Lung (tissue), 17 donors: ENCODE measurements at places on chromosomes 5 and 9. TPM values are rescaled to one million over a fixed set of nuclear protein-coding genes. Genes with fewer than 3 reads are reported as not detected.
A peak's percentile ranks its signal among the peaks of the same experiment; 100 is the strongest.

Gene NRARP
- total RNA-seq: 5.2 TPM

Gene TMEM174
- total RNA-seq: not detected

- H3K36me3 ChIP-seq: no peaks in the 10 kb centered on the region
- H3K4me3 ChIP-seq: no peak overlapping the region
- no peaks in the 10 kb centered on the region for H3K27me3 ChIP-seq
- H3K4me1 ChIP-seq: no peaks in the 10 kb centered on the region
Observed at GRCh38 chr5:82295144-82295543, 17.0 kb upstream of the RPS23 start.

- no peak overlapping the region for H3K4me3 ChIP-seq
- no peaks in the 10 kb centered on the region for H3K27me3 ChIP-seq
- H3K36me3 ChIP-seq: no peaks in the 10 kb centered on the region
- H3K4me1 ChIP-seq: no peaks in the 10 kb centered on the region
- DNase-seq: no peak
Observed at GRCh38 chr5:135151256-135151655, 117.2 kb upstream of the PITX1 start.

GRCh38 chr9:36250079-36250478 lies 8.2 kb downstream of the GNE start:
- H3K27me3 ChIP-seq: no peaks in the 10 kb centered on the region
- DNase-seq: no peak
- peaks cover 8% of the 10 kb centered on the region for H3K36me3 ChIP-seq
- H3K4me1 ChIP-seq: peaks cover 3% of the 10 kb centered on the region
- no peak overlapping the region for H3K4me3 ChIP-seq

DNA sequence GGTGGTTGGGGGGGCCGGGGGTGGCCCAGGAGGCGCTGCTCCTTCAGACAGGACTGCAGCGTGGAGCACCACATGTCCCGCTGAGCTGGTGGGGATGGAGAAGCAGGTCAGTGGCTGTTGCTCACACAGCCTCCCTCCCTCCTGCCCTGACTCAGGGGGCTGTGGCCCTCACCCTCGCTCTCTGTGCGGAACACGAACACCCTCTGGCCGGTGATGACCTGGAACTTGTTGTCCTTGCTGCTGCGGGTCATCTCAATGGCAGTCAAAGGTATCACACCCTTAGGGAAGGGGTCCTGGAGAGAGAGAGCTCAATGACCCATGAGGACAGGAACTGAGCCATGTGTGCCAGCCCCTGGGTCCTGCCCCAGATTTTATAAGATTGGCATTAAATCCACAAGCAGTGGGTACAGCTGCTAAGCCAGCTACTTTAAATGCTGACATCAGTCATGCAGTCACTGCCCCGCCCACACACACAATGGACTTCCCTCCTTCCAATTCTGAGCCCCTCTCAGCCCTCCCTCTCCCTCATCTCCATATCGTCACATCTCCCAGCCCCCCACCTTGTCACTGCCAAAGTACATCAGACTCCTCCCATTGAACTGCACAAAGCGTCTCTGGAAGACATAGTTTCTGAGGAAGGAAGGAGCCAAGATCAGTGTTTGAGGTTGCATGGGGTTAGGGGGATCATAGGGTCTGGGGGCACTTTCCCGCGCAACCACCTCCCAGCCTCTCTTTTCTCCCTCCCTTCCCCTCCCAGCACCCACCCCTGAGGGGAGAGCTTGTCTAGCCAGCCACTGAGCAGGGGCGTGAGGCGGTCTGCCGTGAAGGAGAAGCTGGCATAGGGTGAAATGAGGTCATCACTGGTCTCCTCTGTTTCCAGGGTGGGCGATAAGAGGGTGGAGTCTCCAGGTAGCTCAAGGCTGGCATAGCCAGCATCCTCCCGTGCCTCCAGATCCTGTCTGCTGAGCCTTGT lies 8.9 kb downstream of the ARAP3 start:
- peaks cover 6% of the 10 kb centered on the region for H3K4me1 ChIP-seq
- no peaks in the 10 kb centered on the region for H3K36me3 ChIP-seq
- H3K27me3 ChIP-seq: no peaks in the 10 kb centered on the region
- peak; percentile 77 for DNase-seq

Gene CCDC183
- total RNA-seq: 4.6 TPM

Gene SH3PXD2B
- 13.0 TPM for total RNA-seq

- no peak overlapping the region for H3K4me3 ChIP-seq
- no peaks in the 10 kb centered on the region for H3K36me3 ChIP-seq
- DNase-seq: no peak
- H3K27me3 ChIP-seq: no peaks in the 10 kb centered on the region
Observed at GRCh38 chr5:64899838-64900237, 131.1 kb downstream of the CWC27 start.

Gene MZB1
- 12.2 TPM for total RNA-seq

DNA sequence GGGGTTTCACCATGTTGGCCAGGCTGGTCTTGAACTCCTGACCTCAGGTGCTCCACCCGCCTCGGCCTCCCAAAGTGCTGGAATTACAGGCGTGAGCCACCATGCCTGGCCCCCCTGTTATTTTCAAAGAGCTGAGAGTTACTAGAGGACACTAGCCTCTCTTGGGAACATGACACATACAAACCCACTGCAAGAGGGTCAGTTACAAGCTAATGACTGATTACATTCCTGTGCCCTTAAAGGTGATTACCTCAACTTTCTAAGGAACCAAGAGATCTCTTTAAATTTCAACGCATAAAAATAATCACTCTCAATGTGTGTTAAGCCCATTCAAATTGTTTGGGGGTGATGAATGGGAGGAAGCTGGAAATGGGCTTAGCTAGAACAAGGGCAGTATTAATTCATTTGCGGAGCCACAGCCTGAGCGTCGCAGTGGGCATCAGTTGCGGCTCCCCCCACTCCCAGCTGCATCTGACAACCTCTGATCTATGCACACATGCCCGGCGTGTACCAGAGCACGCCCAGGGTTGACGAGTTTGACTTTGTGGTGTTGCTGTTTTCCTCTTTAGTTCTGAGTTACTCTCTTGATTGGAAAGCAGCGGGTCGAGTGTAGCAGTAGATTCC lies 146.9 kb downstream of the GOLPH3 start:
- no peaks in the 10 kb centered on the region for H3K36me3 ChIP-seq
- peak overlapping the region; percentile 48 for H3K27ac ChIP-seq
- no peaks in the 10 kb centered on the region for H3K27me3 ChIP-seq
- peaks cover 26% of the 10 kb centered on the region for H3K4me1 ChIP-seq
- DNase-seq: no peak

GRCh38 chr9:104700306-104700705 lies 6.0 kb downstream of the OR13D1 start:
- H3K27me3 ChIP-seq: no peaks in the 10 kb centered on the region
- H3K36me3 ChIP-seq: no peaks in the 10 kb centered on the region
- no peak for DNase-seq
- no peak overlapping the region for H3K27ac ChIP-seq

Gene SLC22A4
- 10.9 TPM for total RNA-seq

GRCh38 chr9:107024193-107024592 lies 161.2 kb downstream of the ZNF462 start:
- H3K36me3 ChIP-seq: no peaks in the 10 kb centered on the region
- H3K4me3 ChIP-seq: no peak overlapping the region
- H3K4me1 ChIP-seq: peaks cover 4% of the 10 kb centered on the region
- H3K27me3 ChIP-seq: no peaks in the 10 kb centered on the region
- DNase-seq: no peak

Gene KIAA0825
- 20.2 TPM for total RNA-seq

DNA sequence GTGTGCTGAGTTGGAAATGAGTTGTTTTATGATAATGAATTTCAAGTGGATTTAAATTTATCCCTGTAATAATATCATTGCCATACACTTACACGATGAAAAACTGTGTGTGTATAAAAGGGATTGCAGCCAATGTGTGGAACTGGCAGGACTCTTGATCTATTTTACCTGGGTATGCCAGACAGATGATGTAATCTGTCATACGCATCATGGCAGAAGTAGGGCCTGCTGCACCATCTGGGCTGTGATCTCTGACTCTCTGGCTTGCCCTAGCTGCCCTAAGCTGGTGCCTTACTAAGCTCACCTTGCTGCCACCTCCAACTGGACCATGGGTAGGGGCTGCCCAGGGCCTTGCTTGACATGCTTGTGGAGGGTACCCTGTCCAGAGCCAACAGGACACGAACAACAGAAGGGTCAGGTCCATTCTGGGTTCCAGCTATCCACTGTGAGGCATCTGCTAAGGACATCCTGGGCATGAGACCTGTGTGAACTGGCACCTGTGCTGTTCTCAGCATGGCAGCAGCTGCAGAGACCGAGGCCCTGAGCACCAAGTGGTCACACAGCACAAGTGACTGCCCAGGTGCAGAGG lies 184.2 kb downstream of the FSTL4 start:
- no peaks in the 10 kb centered on the region for H3K36me3 ChIP-seq
- peaks cover 10% of the 10 kb centered on the region for H3K27me3 ChIP-seq
- DNase-seq: no peak
- H3K27ac ChIP-seq: no peak overlapping the region
- H3K4me1 ChIP-seq: no peaks in the 10 kb centered on the region

Gene PCDHA10
- total RNA-seq: 0.48 TPM

Gene SLC34A1
- not detected for total RNA-seq

Gene CDH18
- not detected for total RNA-seq

Gene ENTPD2
- total RNA-seq: 1.8 TPM

Gene ANKRD20A1
- total RNA-seq: 0.80 TPM

Gene ALDOB
- not detected for total RNA-seq

DNA sequence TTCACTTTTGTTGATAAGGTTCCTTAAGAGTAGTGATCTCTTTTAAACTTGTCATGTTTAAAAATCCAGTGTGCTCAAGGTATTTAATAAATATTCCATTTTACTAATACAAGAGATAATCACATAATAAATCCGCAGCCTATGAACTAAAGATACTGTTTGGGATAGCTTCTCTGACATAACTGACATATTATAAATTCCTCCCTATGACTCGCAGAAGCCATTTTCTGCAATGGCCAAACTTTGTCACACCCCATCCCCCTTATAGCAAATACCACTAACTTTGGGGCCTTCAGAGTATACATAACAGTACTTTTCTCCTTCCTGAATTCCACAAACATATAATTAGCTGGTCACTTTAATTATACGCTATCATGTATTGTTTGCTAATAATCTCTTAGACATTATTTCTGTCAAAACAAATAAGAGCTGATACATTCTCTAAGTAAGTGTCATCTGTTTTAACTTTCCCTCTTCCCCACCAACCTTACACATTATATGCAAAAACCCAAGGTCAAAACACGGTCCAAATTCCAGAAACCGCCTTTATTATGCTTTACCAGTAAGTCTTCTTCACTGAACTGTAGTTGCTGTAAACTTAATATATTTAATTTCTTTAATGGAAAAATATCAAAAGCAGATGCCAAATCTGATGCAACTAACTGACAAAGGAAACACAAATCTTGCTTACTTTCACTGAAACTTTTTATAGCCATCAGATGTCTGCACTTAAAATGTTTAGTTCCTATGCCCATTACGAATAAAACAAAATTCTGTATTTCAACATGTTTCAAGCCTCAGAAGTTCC lies 971 bp downstream of the TMEM267 start:
- peak overlapping the region; percentile 90 for H3K4me3 ChIP-seq
- DNase-seq: no peak
- H3K27ac ChIP-seq: peak overlapping the region; percentile 100
- peaks cover 18% of the 10 kb centered on the region for H3K4me1 ChIP-seq
- no peaks in the 10 kb centered on the region for H3K36me3 ChIP-seq

Gene C5orf46
- not detected for total RNA-seq

Gene ZDHHC11B
- 6.9 TPM for total RNA-seq

DNA sequence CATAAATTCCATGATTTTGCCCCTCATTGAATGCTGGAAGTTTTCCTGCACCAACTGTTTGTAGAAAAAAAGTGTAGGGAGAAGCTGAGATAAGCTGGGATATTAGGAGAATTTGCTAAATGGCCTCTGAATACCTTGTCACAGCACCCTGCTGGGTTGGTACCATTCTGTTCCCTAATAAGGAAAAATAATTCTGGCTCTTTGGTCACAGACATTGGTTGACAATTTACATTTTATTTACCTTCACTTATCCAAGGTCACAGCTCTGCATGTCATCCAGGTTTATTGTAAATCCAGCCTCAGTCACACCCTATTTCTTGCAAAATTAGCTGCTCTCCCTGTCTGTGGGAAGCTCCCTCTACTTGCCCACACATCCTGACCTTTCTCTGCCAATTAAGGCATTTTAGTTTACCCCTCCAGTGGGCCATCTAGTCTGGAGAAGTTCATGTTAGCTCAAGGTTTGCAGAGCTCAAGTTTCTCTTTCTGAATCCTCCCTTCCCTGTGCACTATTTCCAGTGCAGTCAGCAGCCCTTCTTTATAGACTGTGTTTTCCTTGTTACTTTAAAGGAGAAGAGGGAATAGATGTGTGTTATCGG lies 115.4 kb upstream of the NTRK2 start:
- no peak overlapping the region for H3K4me3 ChIP-seq
- no peaks in the 10 kb centered on the region for H3K36me3 ChIP-seq
- no peak overlapping the region for H3K27ac ChIP-seq
- no peak for DNase-seq
- H3K4me1 ChIP-seq: no peaks in the 10 kb centered on the region
